AG09309 (cell line): ENCODE measurements at places on chromosomes 11 and 22.

- DNase-seq, result peak; percentile 4
These were observed 266.8 kb downstream of the MN1 start for GRCh38 chr22:27534720-27535125.

GRCh38 chr11:72755713-72756285 is 3.6 kb upstream of the ARAP1 start:
- DNase-seq, result no peak

DNA sequence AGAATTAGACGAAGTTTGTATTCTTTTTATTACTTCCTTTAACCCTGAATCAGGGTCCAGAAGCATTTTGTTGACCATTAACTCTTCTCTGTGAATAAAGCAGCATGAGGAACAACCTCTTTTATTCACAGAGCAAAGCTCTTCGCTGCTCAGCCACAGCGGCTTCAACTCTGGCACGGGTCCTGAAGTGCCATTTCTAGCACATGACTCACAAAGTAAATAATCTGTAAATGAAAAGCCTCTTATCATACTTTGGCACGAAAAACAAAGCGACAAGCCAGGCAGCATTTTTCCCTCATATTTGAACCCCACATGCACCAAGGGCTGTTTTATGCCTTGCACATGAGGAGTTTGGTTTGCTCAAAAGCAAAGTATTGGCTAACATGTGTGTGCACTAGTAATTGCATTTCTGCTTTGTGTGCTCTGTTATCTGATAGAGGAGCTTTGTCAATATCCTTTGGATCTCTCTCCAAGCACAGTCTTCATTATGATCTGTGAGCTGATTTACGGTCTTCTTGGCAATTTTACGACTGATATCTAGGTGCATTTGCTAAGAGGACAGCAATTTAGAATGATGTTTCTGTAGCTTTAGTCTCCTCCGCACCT is 33.0 kb upstream of the APOBEC3A start:
- peak; percentile 69 for DNase-seq

- DNase-seq, result no peak
These were observed 36.4 kb upstream of the MUC5AC start for GRCh38 chr11:1121331-1121812.

GRCh38 chr22:29998627-29999384 is 81.5 kb upstream of the HORMAD2 start:
- DNase-seq, result no peak

- DNase-seq, result no peak
These were observed 25.7 kb downstream of the TTC12 start for GRCh38 chr11:113339929-113340589.

GRCh38 chr22:44755417-44755816 is 3.0 kb downstream of the ARHGAP8 start:
- DNase-seq, result no peak

DNA sequence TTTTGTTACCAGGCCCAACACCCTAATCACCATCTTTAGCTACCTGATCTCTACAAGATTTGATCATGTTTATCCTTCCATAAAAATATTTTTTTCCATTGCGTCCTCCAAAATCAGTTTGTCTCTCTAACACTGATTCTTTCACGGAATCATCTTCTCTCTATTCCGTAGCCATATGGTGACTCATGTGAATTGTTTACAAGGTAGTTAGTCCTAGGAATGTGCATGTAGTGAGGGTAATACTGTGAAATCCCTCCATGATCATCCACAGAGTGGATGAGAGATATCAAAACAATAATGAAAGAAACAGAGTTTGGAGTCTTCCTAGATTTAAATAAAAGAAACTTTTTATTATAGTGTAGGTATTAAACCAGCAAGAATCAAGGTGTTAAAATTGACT is 230.2 kb downstream of the METTL15 start:
- DNase-seq, result no peak

DNA sequence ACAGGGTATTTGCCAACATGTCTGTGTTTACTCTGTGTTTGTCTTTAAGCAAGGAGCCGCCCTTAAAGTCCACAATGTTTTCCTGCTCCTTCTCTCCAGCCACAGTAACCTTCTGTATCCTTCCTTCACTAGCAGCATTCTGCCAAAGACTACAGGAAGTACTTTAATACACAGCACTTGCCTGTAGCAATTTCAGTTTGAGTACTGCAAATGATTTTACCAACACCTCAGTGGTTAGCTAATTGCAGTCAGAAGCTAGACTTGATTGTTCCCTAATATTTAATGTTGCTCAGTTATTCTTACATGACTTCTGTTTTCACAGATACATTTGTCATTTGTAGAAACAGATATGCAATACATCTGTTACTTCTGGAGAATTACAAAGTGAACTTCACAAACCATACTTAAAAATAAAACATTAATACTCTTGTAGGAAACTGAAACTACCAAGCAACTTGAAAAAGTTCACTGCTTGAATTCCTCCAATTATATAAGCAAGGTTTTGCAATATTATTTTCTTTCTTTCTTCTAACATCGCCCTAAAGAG is 69.1 kb downstream of the FCHSD2 start:
- DNase-seq, result no peak

DNA sequence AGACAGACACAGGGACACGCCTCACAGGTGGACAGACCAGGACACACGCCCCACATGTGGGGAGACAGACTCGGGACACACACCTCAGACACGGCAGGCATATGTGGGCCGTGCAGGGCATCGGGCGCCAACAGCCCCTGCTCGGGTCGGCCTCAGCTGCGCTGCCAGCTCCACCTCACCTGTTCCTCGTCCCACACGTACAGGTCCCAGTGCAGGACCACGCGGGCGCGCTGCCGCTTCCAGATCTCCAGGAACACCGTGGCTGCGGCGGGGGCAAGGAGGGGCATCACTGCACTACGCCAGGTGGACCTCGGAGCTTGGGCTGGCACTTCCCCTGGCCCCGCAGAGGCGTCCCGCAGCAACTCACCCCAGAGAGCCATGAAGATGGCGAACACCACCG is 12.4 kb downstream of the ANO9 start:
- DNase-seq, result no peak

- no peak for DNase-seq
These were observed 67.3 kb downstream of the RTL6 start for GRCh38 chr22:44430716-44431115.

- DNase-seq, result peak; percentile 20
These were observed 110.5 kb downstream of the ATG16L2 start for GRCh38 chr11:72924568-72925190.

- peak; percentile 57 for DNase-seq
These were observed 3.6 kb downstream of the NEAT1 start for GRCh38 chr11:65425971-65426838.

GRCh38 chr22:33691057-33691630 is 229.1 kb downstream of the LARGE1 start:
- no peak for DNase-seq

GRCh38 chr11:28743061-28743550 is 634.9 kb downstream of the METTL15 start:
- DNase-seq, result no peak

DNA sequence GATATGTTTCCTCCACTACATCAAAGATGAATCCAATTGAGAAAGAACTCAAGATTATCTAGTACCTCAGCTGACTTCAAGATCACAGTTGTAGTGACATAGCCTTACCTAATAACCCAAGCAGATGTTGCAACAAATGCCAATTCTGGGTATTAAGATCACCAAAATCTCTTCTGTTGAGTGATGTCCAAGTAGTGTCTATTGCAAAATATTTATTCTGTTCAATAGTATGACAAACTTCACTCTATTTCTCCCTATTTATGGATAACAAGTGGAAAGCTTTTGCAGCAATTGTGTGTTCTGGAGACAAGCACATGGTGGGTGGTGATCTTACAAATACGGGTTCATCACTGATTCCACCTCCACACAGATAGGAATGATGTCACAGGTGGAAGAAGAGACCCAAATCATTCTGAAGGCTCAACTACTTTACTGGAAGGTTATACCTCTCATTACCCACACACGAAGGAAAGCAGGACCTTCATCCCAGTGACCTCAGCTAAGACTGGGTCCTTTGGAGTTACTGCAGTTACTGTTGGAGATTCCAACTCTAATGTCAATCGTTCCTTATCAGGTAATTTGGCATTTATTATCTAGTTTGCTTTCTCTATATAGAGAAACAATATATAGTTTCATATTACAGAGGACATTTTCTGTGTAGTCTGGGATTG is 72.0 kb downstream of the CD44 start:
- DNase-seq, result no peak

GRCh38 chr11:12128301-12128751 is 17.9 kb downstream of the MICAL2 start:
- no peak for DNase-seq

DNA sequence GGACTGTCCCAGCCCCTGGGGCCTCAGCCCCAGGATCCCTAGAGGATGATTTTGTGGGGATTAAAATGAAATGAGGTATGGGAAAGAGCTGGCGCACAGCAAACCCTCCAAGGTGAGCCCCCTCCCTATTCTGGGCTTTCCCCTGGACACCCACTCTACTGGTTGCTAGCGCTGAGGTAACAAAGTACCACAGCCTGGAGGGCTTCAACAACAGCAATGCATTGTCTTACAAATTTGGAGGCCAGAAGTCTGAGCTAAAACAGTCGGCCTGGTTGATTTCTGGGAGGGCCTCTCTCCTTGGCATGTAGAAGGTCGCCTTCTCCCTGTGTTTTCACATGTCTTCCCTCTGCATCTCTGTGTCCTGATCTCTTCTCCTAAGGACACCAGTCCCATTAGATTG is 913.6 kb downstream of the NTM start:
- DNase-seq, result no peak

DNA sequence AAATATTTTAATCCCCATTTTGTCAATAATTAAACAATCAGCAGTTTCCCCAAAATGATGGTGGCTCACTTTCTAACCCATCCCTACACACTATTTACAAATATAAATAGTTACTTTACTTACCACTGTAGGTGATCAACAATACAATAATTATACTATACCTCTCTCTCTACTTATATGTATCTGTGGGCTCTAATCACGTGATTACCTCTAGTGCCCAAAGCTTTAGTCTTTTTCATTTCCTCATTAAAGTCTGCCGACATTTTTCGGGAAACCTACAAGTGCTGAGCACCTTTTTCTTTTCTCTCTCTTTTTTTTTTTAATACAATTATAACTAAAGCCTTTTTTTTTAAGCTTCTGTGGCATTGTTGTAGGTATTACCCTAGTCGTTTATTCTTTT is 23.9 kb downstream of the DLG2 start:
- DNase-seq, result no peak

- no peak for DNase-seq
These were observed 22.1 kb downstream of the IFITM10 start for GRCh38 chr11:1728301-1728700.

DNA sequence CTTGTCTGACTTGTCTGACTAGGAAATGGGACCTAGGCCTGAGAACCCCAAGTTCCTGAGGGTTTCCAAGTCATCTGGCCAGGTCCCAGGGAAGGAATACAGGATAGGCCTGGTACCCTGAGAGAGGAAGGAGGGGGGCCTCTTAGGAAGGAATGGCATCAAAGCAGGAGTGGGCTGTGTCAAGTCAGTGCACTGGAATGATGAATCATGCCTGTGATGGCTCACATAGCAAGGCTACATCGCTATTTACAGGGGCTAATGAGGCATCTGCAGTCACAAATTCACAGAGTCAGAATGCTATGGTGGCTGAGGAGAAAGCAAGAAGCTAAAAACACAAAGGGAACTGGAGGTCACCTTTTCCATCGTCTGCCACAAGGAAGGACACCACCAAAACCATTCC is 247.3 kb downstream of the NXPE2 start:
- DNase-seq, result no peak

GRCh38 chr11:57651408-57651807 is 1.7 kb upstream of the YPEL4 start:
- no peak for DNase-seq

DNA sequence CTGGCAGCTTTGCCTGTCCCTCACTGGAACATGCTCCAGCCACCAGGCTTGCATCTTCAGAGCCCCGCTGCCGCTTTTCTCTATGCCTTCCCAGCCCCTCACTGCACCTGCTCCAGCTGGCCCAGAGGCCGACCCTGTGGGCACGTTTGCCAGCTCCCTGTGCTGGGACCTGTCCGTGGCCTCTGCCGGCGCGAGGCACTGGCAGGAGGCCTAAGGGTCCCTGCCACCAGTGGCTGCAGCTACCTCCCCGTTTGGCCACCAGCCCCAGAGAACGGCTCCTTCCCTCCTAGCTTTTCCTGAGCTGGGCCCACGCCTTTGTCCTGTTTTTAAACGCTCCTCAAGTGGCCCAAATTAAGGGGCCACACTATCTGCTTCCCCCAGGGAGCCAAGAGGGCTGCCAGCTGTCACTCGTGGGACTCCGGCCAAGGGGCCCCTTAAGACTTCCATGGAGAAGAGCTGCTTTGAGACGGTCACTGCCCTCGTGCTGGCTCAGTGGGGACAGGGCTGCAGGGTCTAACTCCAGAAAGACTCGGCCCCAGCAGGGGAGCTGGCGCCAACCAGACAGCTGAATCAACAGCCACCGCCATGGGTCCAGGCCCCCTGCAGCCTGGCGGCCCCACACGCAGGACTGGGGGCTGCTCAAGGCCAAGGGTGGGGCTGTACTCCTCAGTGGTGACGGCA is 24.6 kb upstream of the WNT7B start:
- no peak for DNase-seq

GRCh38 chr11:64751580-64751979 is 7.6 kb upstream of the RASGRP2 start:
- no peak for DNase-seq

- DNase-seq, result no peak
These were observed 33.0 kb downstream of the TPST2 start for GRCh38 chr22:26556904-26557303.
